Skin of body (tissue), 3 donors: ENCODE measurements at places on chromosomes 16 and 17.

DNA sequence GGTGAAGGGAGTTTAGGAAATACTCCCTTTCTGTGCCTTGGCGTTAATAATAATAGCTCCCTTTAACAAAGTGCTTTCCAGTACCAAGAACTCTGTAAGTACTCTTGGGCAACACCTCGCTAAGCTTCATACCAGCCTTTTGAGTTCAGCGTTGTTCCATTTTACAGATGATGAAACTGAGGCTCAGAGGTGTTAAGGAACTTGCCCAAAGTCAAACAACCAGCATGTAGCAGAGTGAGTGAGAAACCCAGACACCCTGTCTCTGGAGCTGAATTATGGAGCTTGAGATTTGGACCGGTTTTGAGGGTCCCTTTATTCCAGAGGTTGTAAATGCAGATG is 607 bp downstream of the KATNIP start:
- no peak for DNase-seq

- no peak for DNase-seq
These were observed 21.1 kb downstream of the CSNK2A2 start for GRCh38 chr16:58176608-58177352.

GRCh38 chr16:89829630-89830437 is 1.6 kb downstream of the SPIRE2 start:
- no peak for DNase-seq

DNA sequence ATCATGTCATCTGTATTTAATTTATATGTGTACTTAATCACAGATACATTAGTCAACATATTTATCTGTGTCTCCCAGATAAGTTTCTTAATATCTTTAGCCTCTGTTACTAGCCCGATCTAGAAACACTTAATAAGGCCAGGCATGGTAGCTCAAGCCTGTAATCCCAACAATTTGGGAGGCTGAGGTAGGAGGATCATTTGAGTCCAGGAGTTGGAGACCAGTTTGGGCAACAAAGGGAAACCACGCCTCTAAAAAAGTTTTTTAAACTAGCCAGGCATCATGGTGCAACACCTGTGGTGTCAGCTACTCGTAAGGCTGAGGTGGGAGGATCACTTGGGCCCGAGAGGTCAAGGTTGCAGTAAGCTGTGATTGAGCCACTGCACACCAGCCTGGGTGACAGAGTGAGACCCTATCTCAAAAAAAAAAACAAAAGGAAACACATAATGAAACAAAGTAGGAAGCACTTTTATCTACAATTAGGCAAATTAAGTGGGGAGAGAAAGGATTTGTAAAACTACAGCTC is 9.4 kb downstream of the SKA2 start:
- no peak for DNase-seq

DNA sequence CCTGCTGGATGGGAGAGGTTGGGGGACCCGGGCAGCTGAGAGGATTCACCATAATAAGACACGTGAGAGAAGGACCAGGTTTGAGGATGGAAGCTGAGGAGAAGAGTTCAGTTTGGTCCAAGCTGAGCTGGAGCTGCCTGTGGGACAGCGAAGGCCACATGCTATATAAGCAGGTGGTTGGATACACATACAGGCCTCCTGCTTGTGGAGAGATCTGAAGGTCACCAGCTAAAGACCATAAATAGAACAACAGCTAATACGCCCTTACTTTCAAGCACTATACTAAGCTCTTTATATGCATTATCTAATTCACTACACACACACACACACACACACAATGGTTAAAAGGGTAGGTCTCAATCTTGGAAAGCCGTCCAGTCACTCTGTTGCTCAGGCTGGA is 32.1 kb downstream of the DUSP14 start:
- no peak for DNase-seq

GRCh38 chr16:10040136-10041080 is 141.8 kb downstream of the GRIN2A start:
- DNase-seq, result no peak

DNA sequence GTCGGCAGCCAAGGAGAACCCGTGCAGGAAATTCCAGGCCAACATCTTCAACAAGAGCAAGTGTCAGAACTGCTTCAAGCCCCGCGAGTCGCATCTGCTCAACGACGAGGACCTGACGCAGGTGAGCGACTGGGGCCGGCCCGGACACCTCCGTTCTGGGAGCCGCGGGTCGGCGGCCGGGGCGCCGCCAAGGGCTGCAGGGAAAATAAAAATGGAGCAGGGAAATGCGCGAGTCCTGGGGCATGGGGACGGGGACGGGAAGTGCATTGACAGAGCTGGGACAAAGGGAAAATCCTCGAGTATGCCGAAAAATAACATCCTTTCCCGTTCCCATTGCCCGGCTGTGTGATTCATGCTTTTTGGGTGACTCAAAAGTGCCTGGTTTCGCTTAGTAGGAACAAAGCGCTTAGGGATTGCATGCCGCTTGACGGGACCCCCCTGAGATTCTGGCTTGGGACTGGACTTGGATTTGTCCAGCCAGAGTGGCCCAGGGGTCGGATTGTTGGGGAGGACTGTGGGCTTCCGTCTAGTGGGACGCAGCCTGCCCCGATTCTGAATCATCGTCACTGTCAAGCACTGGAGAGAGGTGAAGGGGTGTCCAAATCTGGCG is 699 bp downstream of the MPRIP start:
- DNase-seq, result no peak

DNA sequence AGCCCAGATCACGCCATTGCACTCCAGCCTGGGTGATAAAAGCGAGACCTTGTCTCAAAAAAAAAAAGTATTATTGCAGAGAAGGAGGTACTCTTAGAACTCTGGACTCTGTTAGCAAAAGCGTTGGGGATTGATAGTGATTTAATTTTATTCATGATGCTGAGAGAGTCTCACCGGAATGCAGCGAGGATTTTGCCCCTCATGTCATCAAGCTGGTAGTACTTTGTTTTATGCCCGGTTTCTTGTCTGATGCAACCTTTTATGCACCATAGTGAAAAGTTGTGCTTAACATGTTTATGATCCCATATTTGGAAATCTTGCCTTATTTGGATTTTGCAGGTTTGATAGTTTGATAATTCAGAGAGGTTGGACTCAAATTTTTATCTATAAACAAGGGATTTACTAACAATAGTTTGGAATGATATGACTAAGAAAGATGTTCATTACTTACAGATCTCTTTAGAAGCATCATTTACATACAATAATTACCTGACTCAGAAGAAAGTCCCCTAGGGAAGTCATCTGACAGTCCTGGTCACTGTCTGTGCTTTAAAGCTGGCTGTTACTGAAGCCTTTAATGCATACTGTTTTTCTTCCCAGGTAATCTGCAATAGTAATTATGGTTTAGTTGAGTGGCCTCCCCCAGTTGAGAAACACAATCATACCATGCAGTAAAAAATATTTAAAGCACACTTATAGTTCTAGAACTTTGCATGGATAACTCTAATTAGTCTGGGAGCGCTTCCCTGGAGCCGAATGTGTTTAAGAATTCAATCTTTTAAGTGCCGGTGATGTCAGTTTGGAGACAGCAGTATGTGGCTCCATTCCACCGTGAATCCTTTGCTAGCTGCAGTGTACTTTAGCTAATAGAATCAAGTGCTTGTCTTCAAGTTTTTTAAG is 120.9 kb downstream of the PRKCA start:
- no peak for DNase-seq

- DNase-seq, result no peak
These were observed 13.9 kb downstream of the RECQL5 start for GRCh38 chr17:75652934-75653549.

DNA sequence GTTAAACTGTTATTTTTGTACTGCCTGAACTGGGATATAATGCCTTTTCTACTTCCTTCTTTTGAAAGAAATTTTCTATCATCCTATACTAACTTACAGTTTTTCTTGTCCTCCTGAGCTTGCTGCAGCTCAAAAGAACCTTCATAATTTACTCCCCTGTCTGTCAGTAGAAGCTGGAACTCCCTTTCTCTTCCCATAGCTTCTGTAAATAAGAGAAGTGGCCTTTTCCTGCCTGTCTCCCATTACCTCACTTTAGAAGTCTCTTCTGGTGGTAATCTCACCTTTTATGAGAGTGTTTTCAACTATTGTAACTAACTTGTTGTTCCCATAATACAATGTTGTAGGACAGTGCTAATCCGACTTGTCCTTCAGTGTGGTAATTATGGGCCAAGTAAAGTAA is 246.7 kb upstream of the TBX2 start:
- no peak for DNase-seq

GRCh38 chr17:79916991-79917901 is 78.0 kb upstream of the CBX4 start:
- no peak for DNase-seq

- peak; percentile 42 for DNase-seq
These were observed 77.3 kb downstream of the MPRIP start for GRCh38 chr17:17119533-17119932.

DNA sequence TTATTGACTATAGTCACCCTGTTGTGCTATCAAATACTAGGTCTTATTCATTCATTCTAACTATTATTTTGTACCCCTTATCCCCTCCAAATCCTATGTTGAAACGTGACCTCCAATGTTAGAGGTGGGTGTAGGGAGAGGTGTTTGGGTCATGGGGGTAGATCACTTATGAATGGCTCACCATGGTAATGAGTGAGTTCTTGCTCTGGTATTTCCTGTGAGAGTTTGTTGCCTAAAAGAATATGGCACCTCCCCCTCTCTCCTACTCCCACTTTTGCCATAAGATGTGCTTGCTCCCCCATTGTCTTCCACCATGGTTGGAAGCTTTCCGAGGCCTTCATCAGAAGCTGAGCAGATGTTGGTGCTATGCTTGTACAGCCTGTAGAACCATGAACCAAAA is 59.3 kb upstream of the BRD7 start:
- no peak for DNase-seq

DNA sequence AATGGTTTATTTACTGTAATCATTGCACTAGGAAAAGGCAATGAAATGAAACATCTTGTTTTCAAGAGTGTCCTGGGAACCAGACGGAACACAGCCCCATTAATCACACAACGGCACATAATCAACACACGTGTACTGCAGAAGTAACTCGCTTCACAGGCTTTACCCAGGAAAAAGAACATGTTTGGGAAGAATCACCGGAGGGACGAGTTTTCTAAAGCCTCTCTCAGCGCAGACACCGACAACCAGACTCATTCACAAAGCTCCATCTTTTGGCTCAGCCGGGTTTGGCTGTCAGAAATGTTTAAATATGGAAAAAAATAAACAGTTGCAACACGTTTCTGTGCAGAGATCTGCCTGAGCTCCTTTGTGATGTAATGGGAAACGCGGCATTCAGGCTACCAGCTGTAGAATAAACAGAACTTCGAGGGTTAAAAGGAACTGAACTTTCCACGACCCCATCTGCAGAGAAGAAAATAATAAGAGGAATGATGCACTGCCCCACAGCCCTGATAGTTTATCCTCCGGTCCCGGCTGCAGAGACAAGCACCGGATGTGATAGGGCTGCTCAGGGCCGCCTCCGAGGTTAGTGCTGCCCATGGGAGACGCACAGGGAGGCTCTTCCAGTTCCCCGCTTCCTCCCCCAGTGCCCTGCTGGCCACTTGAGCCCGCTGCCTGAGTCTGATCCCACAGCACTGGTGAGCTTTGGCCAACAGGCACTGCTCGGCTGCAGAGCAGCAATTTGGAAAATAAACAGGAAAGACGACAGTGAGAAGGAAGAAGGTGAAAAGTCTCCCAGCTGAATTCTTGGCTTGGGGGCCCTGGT is 119.8 kb downstream of the HIC1 start:
- peak; percentile 97 for DNase-seq

GRCh38 chr17:27504188-27504995 is 48.1 kb downstream of the KSR1 start:
- DNase-seq, result no peak

- no peak for DNase-seq
These were observed 204.1 kb upstream of the CIBAR2 start for GRCh38 chr16:85316321-85316919.

- no peak for DNase-seq
These were observed at the start of gene ZNF469 for GRCh38 chr16:88382491-88383400. Gene ZNF469 (plus strand): TSS chr16:88382959. CDS start chr16:88427471, 44,512 bp downstream.

DNA sequence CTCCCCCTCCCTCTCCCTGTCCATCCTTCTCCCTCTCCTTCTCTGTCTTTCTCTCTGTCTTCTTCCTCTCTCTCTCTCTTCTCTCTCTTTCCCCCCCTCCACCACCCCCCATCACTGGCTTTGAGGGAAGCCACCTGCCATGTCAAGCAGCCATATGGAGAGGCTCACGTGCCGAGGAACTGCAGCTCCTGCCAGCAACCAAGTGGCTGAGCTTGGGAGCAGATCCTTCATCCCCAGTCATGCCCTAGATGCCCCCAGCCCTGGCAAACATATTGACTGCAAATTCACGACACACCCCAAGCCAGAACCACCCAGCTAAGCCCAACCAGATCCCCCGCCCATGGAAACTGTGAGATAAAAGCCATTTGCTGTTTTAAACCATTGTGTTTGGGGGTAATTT is 40.9 kb upstream of the RBFOX3 start:
- DNase-seq, result no peak

DNA sequence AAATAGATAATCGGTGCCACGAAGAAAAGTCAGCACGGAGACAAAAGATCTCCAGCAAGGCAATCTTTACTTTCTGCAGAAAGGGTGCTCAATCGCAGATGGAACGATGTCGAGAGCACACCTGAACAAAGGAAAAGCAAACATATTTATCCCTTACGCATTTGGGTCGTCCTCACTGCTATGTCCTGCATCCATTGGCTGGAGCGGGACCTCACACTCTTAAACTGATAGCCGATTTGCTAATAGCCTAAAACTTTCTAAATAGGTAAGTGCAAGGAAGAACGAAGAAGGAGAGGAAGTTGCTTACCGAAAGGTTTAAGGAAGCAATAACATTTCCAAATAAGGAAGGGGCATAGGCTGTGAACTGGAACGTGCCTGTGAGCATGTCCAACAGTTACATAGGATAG is 1.2 kb upstream of the AKAP10 start:
- no peak for DNase-seq

DNA sequence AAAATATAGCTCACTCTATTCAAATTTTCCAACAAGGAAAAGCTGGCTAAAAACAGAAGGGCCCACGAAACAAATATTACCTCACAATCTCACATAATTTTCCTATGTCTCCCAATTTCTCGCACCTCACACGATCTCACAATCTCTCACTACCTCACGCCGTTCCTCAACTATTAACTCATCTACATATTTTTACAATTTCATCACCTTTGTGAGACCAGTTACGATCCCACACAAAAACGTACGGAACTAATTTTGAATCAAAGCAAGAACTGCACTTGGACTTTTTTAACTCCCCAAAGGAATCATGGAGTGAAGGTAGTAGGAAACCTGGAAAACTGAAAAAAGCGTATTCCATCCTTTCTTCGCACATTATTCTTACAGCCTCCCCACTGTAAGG is 1.1 kb downstream of the CBX1 start:
- DNase-seq, result no peak

- DNase-seq, result no peak
These were observed 13.3 kb upstream of the SDK2 start for GRCh38 chr17:73657473-73658116.

DNA sequence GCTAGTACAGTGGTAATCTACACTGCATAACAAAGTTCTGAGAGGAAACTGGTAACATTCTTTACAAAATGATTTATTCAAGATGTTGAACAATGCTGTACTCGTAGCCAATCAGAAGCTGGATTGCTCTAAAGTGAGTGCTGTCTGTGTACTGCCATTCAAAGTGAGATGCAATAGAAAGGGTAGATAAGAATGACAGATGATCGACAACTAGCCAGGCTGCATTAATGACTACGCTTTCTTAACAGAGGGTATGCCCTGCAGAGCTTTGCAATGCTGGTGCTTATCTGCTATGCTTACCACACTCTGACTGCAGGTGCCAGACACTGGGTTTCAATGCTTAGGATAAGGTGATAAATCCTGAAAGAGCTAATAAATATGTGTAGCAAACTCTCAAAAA is 46.1 kb upstream of the SLC25A19 start:
- DNase-seq, result no peak
